ENCODE measurements at places on chromosomes 11 and 22.

DNA sequence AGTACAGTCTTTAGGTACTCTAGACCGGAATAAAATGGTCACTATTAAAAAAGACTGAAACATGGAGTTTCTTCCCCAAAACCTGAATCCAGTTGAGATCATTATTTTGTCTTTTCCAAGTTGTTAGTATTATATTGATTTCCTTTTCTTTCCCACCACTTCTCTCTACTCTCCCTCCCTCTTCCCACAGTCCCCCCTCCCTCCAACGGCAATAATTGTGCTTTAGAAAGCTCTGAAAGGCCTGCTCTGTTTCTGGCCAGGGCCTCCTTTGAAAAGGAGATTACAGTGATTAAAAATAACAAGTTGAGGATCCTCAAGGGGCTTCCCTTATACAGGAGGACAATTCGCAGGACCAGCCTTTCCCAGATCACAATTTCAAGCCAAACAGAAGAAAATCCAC is 3.5 kb downstream of the SPON1 start:
- DNase-seq: no peak

DNA sequence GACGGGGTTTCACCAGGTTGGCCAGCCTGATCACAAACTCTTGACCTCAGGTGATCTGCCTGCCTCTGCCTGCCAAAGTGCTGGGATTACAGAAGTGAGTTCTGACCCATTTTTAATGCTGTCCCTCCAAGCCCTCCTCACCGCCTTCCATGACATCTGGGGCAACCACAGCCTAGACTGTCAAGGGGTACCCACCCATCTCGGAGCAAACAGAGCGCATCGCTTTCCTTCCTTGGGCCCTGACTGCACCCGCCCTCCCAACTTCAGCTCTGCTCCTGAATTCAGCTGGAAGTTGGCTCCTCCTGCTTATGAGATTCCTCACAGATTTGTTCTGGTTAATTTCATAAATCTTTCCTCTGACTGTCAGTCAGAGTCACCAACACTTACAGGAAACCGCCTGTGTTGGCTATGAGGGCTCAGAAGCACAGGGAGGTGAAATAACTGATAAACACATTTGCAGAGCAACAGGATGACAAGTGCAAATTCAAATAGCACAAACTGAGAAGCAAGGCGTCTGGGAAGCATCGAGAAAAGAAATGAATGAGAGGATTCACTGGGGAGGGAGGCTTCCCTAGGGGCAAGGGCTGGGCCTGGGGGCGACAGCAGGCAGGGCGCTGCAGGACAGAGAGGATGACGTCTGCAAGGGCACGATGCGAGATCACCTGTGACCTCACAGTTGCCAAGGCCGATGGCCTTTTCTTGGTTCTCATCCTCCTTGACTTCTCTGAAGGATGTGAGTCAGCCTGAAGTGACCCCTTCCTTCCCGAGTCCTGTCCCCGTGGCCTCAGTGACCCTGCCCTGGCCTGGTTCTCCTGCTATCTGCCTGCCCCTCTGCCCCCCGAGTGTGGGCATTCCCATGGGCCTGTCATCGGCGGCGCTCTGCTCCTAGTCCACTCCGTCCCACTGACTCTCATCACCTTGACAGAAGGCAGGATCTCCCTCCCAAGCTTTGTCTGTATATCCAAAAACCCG is 6.1 kb downstream of the IFT27 start:
- no peak for DNase-seq

DNA sequence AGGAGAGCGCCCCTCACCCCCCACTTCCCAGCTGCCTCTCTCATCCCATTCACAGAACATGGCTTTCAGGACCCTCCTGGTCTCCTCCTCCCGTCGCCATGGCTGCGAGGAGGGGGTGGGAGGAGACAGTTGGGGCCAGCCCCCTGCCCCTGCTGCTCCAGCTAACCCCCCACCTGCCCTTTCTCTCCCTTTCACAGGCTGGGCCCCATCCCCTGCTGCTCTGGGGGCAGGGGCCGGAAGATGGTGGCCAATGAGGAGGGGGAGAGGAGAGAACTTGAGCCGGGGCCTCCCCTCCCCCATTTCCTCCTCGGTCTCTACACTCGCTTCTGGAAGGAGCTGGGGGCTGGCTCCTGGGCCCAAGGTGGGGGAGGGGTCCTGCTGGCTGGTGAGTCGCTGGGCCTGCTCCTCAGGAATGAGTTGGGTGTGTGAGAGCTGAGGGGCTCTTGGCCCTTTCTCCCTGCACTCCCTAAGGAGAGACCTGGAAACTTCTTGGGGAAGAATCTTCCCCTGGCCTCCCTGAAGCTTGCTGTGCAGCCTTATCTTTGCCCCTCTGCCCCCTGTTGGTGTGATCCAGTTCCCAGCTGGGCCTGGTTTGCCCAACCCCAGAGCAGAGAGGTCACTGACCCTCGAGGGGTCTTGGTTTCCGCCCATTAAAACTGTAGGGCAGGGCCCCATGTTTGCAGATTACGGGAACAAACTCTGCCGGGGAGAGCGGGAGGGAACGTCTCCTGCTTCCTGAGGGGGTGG is 10.2 kb downstream of the YPEL4 start:
- no peak for DNase-seq

DNA sequence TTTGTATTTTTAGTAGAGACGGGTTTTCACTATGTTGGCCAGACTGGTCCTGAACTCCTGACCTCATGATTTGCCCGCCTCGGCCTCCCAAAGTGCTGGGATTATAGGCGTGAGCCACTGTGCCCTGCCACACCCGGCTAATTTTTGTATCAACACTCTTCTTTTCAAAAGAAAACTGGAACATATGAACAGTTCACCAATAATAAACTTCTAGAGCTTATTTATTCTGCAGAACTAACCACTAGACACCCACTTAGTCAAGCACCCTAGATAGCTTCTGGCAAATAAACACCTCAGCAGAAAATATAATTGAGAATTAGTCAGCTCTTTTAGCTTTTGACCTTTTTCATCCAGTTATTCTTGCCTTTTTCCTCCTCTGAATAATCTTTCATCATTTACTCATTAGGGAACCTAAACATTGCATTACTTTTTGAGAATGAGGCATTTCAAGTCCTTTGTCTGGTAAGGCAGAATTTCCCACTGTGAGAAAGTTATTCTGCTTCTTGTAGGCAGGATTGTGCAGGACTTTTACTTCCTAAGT is 27.3 kb upstream of the TMEM41B start:
- DNase-seq: no peak
